ENCODE measurements at places on chromosomes 4 and X. TPM values are rescaled to one million over a fixed set of nuclear protein-coding genes. Genes with fewer than 3 reads are reported as not detected.

- H3K27me3 ChIP-seq = no peaks in the 10 kb centered on the region
- H3K27ac ChIP-seq = peak overlapping the region; percentile 92
- H3K4me3 ChIP-seq = peak overlapping the region; percentile 96
- no peaks in the 10 kb centered on the region for H3K4me1 ChIP-seq
- H3K36me3 ChIP-seq = no peaks in the 10 kb centered on the region
Measured at GRCh38 chrX:110318664-110318968, 731 bp upstream of the AMMECR1 start.

DNA sequence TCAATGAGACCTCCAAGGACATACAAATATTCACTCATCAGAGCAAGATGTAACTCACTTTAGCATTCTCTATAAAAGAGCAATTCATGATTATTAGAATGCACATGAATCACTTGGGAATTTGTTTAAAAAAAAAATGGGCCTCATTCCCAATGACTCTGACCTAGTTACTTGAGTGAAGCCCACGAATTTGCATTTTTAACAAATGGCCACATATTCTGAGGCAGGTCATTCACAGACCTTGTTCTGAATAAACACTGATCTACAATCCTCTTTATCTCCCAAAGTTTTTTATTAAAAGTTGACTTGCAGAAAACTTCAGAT lies 255.1 kb upstream of the VEGFC start:
- no peak for DNase-seq
- H3K36me3 ChIP-seq = no peaks in the 10 kb centered on the region
- H3K4me1 ChIP-seq = no peaks in the 10 kb centered on the region
- H3K27me3 ChIP-seq = peaks cover 8% of the 10 kb centered on the region
- H3K4me3 ChIP-seq = no peak overlapping the region
- H3K27ac ChIP-seq = no peak overlapping the region

GRCh38 chrX:112068430-112068829 lies 14.1 kb downstream of the TRPC5 start:
- H3K4me1 ChIP-seq = no peaks in the 10 kb centered on the region
- no peak overlapping the region for H3K4me3 ChIP-seq
- no peaks in the 10 kb centered on the region for H3K27me3 ChIP-seq

The PNCK gene
- not detected for polyA plus RNA-seq

The NAT8L gene
- polyA plus RNA-seq = not detected

The GLRA3 gene
- polyA plus RNA-seq = not detected
